NCI-H146 (cell line): ENCODE measurements at places on chromosomes 3 and 15.

DNA sequence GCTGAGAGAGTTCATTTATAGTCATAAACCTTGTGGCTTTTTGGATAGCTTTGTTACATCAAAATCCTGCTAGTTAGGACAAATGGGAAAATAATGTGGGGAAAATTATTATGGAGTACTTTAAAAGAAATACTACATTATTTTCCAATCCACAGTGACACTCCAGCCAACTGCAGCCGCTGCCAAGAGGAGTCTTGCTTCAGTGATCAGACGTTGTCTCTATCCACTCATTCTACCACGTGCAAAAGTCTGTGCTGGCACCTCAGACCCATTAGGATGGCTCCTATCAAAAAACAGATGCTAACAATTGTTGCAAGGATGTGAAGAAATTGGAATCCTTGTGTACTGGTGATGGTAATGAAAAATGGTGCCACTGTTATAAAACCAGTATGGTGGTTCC, 128.6 kb upstream of the IQSEC1 start:
- DNase-seq = no peak

DNA sequence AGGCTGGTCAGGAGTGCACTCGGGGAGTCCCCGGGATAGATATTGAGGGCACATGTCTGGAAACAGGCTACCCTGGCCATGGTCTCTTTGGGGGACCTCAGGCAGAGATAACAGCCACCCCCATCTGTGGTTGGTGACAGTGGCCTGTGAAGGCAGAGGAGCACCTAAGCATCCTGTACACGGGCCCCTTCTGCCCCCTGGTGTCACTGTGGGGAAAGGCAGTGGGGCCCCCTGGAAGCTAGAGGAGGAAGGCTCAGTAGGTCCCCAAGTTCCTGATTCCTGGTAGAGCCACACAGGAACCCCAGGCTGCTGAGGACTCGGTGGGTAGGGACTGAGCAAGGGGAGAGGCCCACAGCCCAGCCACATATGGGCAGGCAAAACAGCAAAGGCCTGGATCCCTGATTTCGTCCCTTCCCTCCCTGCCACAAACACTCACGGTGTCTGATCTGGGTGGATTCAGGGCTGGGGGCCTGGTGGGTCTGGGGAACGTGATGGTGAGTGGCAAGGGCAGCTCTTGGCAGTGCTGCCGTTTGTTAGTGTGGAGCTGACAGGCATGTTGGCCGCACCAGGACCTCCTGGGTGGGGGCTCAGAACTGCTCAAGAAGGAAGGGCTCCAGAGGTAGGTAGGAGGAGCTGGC, 14.1 kb upstream of the CXCR6 start:
- DNase-seq = no peak

DNA sequence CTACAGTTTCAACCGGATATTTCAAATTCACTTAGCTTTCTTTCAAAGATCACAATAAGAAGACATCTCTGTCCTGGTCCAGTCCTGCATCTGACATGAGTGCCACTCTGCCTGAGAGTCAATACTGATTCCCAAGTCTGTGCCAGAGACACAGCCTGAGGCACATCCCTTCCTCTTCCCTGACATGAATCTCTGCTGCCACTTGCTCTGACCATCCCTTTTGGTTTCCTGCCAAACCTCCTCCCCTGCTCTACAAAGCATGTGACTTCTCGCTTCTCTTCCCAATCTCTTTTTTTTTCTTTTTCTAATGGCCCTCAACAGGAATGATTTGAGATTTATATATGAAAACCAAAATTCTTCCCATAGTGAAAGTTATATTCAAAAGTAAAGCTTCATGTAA, 117.9 kb downstream of the MECOM start:
- DNase-seq = no peak

DNA sequence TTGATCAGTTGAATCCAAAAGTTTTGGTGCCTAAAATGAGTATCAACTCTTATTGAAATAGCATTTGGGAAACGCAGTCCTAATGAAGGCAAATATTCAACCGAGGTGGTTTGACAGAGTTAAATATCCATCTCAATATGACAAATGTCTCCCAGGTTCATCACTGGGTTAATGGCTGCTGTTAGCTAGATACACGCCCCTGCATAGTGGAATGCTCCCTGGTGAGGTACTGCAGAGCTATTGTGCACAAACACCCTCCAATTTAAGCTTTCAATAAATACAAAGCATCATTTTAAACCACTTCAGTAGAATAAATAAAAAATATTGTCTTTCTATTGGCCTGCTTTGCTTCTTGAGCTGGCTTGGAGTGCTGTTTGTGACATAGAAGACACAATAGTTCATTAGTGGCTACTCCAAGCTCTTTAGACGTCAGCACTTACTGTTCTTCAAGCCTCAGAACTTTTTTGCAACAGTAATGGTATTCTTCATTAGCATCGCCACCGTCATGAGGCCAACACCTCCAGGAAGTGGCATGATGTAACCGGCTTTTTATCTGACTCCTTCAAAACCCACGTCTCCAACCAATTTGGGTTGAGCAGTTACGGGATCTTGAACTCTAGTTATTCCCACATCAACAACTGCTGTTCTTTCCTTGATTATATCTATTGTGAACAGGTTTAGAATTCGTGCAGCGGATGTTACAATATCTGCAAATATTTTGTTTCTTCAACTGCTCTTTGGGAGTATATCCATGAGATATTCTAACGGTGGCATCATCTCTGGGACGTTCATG, 1159.6 kb upstream of the EPHA6 start:
- no peak for DNase-seq

GRCh38 chr3:117553461-117553860, 843.9 kb downstream of the TUSC7 start:
- DNase-seq = no peak

DNA sequence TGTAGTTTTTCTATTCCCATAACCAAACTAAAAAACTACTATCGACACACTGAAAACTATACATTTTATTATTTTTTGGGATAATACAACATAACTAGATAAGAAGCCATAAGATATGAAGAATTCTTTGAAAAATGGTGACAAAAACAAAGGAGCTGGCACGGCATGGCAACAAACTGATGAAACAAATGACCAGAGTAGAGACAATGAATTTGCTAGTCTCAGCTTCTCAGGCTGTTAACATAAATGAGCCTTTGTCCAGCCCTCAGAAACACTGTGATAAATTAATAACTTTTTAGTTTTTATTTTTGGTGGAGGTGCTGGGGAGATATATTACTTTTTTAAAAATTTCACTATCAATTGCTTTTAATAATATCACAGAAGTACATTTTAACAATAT, 100.7 kb downstream of the SMARCC1 start:
- no peak for DNase-seq

GRCh38 chr3:15948388-15948787, 150.6 kb upstream of the ANKRD28 start:
- DNase-seq = no peak

DNA sequence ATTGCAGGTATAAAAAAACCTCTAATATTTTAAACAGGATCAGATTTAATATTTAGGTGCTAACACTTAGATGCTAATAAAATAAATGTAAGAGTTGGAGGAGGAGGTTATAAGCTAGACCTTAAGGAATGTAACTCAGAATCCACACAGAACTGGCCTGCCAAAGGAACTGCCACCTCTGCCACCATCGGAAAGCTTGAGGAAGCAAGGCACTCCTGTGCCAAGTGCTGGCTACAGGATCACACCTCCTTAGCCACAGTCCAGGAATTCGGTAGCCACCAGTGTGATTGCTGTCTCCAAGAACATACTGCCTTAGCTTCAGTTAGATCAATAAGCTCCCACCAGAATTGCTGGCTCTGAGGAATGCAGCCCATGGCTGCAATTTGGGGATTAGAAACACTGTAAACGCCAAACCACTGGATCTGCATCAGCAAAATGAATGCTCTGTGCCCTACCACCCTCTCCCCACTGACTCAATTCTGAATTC, 58.0 kb downstream of the FRMD5 start:
- no peak for DNase-seq

GRCh38 chr15:61584410-61584809, 355.3 kb upstream of the RORA start:
- DNase-seq = no peak

DNA sequence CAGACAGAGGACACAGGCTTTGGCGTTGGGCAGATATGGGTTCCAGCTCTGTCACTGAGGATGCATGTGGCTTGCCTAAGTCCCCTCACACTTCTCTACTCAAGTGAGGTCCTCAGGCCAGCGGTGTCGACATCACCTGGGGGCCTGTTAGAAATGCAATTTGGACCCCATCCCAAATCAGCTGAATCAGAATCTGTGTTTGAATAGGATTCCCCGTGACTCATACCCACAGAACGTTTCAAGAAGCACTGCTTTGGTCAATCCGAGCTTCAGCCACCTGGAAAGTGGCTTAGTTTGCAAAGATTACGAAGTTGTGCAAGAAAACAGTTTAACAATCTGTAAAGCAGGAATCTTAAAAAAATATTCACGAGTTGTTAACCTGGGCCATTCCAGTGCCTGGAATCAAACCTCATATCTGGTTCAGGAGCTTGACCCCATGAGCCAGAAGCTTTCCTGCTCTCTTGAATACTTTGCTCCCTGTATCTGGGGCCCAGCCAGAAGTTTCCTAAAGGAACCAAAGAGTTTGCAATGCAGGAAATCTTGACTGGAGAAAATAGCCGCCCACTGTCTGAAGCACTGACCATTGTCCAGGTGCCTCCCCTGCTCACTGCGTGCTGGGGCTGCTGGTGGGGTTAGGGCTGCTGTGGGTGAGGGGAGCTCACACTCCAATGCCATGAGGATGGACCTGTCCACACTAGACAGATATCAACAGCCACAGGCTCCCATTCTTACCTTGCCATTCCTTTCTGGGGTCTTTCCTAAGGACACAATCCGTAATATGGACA, 208.5 kb upstream of the LINGO1 start:
- no peak for DNase-seq

- DNase-seq = peak; percentile 28
Measured at GRCh38 chr15:46270481-46271147, 635.8 kb downstream of the SQOR start.

- peak; percentile 10 for DNase-seq
Measured at GRCh38 chr3:15064299-15064834, 748 bp downstream of the MRPS25 start.

GRCh38 chr15:59394166-59394661, 21.5 kb upstream of the MYO1E start:
- DNase-seq = no peak

DNA sequence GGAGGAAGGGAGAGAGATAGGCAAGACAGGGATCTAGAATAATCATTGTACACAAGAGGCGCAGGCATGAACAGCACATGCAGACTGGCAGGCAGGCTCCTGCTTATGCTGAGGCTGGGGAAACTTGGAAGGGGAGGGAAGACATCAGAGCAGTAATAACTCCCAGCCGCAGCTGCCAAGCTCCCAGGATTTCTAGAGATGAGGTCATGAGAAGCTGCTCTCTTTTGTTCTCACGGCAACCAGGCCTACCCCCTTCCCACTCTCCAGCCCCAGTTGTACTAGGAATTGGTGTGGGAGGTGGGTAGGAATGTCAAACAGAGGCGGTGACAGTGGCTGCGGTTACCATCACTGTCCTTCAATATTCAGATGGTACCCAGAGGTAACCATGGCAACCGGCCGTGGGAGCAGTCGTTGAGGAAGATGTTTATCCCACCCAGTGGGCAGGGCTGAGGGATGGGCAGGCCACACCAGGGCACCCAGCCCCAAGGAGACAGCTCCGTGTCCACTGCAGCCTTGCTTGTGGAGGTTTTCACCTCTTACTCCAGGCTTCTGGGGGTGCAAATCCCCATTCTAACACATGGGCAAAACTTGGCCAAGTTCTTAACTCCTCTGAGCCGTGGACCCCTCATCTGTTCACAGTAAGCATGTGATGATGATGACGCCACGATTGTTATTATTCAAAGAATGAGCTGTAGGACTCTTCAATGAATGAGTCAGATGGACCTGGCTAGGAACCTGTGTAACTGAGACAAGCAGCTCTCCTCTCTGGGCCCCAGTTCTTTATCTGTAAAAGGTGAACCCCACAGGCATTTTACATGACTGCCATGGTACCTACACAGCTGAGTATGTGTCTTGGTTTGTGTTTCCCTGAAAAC, 360.8 kb upstream of the PROK2 start:
- DNase-seq = no peak

GRCh38 chr3:10417847-10418246, 87.5 kb downstream of the ATP2B2 start:
- no peak for DNase-seq

GRCh38 chr3:177196456-177197040, 734 bp downstream of the TBL1XR1 start:
- DNase-seq = peak; percentile 73

- peak; percentile 8 for DNase-seq
Measured at GRCh38 chr15:51312166-51313073, 26.0 kb downstream of the CYP19A1 start.

DNA sequence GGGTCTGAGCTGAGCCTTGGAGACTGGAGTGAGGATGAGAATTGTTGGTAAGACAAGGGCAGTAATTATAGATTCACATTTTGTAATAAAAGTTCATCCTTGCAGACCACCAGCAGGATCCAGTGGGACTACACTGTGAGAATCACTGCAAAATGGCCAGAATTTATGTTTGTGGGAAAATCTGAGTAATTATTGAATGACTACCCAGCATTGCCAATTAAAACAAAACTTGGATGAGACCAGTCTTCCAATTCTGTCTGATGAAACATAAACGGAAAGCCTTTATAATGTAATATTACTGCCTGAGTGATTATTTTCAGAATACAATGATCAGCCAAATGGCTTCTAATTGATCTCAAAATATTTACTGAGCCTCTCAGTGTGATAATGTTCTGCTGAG, 323.3 kb upstream of the C2CD4B start:
- no peak for DNase-seq

- DNase-seq = no peak
Measured at GRCh38 chr3:100072326-100073048, 41.8 kb downstream of the FILIP1L start.

- no peak for DNase-seq
Measured at GRCh38 chr15:92936693-92937092, 36.6 kb downstream of the CHD2 start.

DNA sequence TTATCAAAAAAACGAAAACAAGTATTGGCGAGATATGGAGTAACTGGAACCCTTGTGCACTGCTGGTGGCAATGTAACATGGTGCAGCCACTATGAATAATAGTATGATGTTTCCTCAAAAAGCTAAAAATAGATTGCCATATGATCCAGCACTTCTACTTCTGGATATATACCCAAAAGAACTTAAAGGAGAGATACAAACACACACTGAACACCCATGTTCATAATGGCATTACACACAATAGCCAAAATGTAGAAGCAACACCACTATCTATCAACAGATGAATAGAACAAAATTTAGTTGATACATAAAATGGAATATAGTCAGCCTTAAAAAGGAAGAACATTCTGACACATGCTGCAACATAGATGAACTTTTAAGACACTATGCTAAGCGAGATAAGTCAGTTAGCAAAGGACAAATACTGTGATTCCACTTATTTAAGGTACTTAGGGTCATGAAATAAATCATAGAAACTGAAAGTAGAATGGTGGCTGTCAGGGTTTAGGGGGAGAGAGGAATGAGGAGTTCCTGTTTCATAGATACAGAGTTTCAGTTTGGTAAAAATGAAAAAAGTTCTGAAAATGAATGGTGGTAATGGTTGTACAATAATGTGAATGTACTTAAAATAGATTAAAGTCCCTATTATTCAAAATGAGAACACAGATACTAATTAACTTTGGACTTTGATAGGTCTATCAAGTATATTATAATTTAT, 59.4 kb upstream of the IMPG2 start:
- no peak for DNase-seq
